A673 (cell line): ENCODE measurements at places on chromosomes 13 and 19. TPM values are rescaled to one million over a fixed set of nuclear protein-coding genes. Genes with fewer than 3 reads are reported as not detected.

- peak; percentile 73 for DNase-seq
These were observed 9.1 kb downstream of the GRIN3B start for GRCh38 chr19:1009041-1009980.

DNA sequence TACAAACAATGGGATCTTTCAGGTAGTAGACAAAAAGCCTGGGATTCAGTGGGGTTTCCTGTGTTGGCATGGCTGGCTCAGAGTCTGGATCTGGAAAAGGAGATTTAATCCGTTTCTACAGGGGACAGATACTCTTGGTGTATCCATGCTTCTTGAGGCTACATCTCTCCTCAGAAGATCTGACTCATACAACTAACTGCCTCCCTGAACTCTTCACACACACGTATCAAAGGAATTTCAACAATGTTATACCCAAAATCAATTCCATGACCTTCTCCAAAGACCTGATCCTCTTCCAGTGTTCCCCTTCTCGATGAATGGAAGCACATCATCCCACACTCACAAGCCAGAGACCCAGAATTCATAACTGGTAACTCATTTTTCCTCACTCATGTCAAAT is 435.3 kb upstream of the NBEA start:
- DNase-seq: no peak

DNA sequence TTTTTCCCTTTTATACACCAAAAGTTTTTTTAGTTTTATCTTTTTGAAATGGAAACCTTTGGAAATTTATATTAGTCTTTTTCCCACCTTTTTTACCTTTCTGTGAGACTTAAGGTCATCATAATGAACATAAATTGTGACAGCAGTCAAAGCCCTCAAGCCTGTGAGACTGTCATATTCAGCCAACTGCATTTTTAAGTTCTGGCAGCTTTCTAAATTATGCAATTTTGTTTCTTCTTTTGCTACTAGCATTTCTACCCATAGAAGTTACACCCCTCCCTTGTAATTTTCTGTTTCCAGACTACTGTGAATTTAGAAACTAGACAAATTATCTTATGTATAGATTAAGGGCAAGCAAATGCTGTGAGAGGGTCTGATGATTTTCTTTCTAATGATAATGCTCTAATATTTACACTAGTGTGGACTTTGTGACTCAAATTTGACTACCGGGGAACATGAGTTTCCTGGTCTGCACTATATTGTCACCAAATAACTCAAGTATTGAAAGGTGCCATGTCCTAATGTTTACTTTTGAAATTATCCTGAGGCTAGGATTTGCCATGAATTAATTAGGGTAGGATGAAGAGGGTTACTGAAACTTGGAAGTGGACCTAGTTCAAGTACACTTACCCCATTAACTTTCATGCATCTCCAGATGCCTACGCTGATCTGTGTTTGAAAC is 43.7 kb downstream of the FRY start:
- DNase-seq: no peak

KLHL1 gene
- total RNA-seq: not detected in 2 replicates

- DNase-seq: no peak
These were observed 25.6 kb upstream of the ADGRE1 start for GRCh38 chr19:6861683-6862286.

DNA sequence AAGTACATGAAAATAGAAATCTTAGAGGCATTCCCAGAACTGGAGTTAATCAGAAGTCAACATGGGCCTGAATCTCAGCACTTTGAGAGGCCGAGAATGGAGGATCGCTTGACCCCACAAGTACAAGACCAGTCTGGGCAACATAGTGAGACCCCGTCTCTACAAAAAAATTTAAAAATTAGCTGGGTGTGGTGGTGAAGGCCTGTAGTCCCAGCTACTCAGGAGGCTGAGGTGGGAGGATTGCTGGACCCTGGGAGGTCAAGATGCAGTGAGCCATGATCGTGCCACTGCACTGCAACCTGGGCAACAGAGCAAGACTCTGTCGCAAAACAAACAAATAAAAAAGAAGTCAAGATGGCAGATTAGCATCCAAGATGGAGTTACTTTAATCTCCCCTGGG is 8.5 kb downstream of the IFNL2 start:
- DNase-seq: no peak

MEDAG gene
- not detected in 2 replicates for total RNA-seq

DNA sequence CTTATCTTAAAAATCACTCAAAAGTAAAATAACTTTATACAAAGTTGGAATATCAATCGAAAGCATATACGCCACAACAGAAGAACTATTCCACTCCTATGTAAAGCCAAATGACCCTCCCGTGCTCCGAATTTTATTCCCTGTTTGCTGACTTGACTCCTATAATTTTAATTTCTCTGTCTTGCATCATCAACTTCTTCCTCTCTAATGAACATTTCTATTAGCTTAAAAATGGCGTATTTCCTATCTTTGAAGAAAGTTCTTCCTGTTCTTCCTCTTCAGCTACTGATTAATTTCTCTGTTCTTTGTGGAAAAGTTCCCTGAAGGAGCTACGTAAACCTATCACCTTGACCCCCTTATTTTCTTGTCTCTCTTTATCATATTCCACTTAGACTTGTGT is 389.3 kb downstream of the LMO7 start:
- no peak for DNase-seq

GRCh38 chr13:74476788-74477187 is 342.6 kb upstream of the KLF12 start:
- no peak for DNase-seq

DNA sequence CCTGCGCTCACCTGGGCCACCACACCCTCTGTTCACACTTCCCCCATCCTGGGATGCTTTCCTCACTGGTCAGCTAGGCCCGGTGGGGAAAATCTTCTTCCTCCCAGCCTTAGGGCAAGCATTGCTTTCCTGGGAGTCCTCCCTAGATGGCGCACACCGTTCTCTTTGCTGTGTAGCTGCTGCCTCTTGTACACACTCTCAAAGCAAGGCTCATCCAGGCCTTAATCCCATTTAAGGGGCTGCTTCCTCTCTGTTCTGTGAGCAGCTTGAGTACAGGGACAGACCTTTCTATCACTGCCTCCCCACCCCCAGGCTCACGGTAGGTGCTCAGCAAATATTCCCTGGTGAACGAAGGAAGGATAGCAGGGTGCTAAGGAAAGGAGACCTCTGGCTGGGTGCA is 11.1 kb downstream of the SLC7A10 start:
- peak; percentile 63 for DNase-seq

RASIP1 gene
- total RNA-seq: 3.8 and 5.0 TPM in 2 replicates

GRCh38 chr19:1657746-1658145 is 5.3 kb upstream of the TCF3 start:
- DNase-seq: no peak

GRCh38 chr13:26989957-26990713 is 181.5 kb downstream of the USP12 start:
- no peak for DNase-seq

- no peak for DNase-seq
These were observed 7.8 kb downstream of the CYP4F12 start for GRCh38 chr19:15680478-15681322.

GNG7 gene
- 0.30 and 1.4 TPM in 2 replicates for total RNA-seq

- DNase-seq: peak; percentile 80
These were observed 62.1 kb downstream of the DGKH start for GRCh38 chr13:42110410-42111155.

CD22 gene
- not detected in 2 replicates for total RNA-seq

DNA sequence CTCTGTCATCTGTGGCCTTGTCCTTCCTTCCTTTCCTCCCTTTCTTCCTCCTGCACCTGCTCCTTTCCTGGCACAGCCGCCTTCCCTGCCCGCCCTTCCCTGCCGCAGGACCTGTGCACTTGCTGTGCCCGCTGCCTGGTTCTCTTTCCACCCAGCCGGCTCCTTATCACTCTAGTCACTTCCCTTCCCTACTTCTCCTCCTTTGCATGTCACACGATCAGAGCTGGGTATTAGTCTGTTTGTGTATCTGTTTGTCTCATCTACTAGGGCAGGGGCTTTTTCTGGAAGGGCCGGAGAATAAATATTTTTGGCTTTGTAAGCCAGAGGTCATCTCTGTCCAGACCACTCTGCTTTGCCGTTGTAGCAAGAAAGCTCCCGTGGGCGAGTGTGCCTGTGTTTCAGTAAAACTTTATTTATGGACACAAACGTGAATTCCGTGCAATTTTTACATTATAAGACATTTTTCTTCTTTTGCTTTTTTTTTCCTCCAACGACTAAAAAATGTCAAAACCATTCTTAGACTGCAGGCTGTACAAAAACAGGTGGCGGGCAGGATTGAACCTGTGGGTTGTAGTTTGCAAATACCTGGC is 6.1 kb downstream of the KDM4B start:
- DNase-seq: no peak

PRRG2 gene
- total RNA-seq: 1.5 and 1.9 TPM in 2 replicates

DNA sequence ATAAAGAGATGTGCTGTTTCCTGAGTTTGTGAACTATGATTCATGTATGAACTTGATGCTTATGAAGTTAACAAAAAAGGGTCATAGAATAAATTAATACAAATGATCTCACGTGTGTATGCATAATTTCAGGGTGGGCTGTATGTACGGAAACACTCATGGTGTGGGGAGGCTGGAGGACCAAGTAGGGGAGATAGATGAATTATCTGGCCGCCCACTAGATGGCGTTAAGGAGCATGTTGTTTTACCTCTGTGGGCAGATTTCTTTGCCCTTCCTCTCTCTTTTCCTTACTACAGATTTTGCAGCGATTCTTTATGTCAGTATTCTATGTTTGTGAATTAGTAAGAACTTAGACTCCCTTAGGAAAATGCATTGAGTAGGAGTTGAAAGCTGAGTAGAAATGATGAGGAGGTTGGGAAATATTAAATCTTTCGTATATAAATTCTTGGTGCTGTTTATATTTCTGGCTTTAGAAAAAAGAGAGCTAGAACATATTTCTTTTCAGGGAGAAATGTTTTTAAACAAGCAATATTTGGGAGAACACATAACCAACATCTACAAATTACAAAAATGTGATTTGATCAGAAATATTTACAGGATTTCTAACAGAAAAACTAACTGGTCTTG is 47.4 kb upstream of the TMTC4 start:
- DNase-seq: peak; percentile 68

DNA sequence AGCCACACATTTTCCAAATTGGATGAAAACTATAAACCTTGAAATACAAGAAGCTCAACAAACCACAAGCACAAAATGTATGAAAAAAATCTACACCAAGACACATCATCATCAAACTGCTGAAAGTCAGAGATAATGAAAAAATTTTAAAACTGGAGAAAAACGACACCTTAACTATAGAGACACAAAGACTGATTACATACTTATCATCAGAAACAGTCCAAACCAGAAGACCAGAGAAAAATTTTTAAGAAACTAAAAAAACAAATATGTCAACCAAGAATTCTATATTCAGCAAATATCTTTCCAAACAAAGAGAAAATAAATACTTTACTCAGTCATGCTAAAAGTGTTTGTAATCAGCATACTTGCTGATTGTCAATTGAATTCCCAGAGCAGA is 8.5 kb upstream of the ZNF823 start:
- no peak for DNase-seq

DNA sequence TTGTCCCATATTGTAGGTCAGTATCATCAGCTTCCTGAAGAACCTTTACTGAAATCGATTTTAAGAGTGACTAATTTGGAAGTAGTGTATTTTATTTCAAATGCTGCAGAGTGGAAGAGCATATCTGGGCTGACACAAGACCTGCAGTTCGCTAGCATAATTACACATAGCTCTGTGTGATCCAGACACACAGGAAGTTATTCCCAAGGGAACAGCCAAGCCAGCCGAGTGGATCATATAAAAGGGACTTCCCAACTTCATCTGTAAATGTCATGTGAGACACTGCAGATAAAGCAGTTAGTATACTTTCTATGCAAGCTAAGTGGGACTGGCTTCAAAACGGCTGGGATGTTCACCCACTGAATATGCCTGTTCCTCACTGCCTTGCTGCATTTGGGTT is 760.4 kb downstream of the SLITRK1 start:
- peak; percentile 7 for DNase-seq

DNA sequence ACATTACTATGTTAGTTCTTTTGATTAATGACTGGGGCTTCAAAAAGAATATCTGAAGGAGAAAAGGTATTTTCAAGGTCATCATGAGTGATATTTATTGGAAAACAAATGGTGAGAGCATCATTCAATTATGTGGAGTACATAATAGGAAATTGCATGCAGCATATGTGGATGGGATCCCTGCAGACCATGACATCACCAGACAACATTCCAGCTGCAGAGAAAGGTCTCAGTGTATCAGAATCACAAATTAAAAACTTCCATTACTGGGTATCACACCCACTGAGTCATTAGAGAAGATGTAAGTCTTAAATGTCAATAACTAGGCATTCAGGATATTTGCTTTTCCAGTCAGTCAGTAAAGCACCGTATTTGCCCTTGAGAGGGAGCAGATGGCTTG is 574.4 kb upstream of the SLC10A2 start:
- DNase-seq: no peak

GRCh38 chr13:98384739-98385138 is 192.2 kb downstream of the STK24 start:
- no peak for DNase-seq

METTL21C gene
- not detected in 2 replicates for total RNA-seq

PAF1 gene
- total RNA-seq: 70.2 and 73.3 TPM in 2 replicates

GRCh38 chr13:42106998-42107397 is 58.5 kb downstream of the DGKH start:
- DNase-seq: no peak

PPM1N gene
- total RNA-seq: 0.80 and 1.6 TPM in 2 replicates

DNA sequence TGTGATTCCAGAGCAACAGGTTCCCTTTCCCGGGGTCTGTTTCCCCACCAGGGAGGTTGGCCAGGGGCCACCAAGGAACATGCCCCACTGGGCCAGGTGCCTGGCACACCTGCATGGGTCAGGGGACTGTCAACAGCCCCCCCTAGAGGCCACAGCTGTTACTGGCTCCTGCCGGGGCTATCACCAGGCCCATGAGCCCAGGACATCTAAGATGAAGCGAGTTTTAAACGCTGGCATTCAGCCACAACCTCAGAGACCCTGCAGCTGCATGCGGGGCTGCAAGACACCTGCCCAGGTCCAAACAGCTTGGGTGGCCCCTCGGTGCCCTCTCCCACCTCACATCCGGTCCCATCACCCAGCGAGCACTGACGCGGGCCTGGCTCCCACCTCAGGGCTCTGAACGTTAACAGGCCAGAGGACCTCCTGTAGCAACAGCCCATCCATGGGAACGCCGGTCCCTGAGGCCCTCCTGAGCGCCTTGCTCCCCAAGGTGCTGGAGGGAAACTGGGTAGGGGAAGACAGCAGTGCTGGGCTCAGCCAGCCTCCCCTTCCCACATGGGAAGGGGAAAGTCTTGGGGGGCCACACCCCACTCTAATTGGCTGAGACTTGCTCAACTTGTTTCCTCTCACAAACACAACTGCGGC is 12.0 kb downstream of the KHSRP start:
- peak; percentile 39 for DNase-seq

GRCh38 chr19:32642771-32643170 is 32.2 kb downstream of the ANKRD27 start:
- no peak for DNase-seq

- no peak for DNase-seq
These were observed 392 bp upstream of the ZNF548 start for GRCh38 chr19:57389194-57389729.
